Upper lobe of left lung (tissue), 6 donors: ENCODE measurements at places on chromosomes 4 and X. TPM values are rescaled to one million over a fixed set of nuclear protein-coding genes. Genes with fewer than 3 reads are reported as not detected.

GRCh38 chrX:29082558-29082957 is 495.3 kb downstream of the IL1RAPL1 start:
- H3K27me3 ChIP-seq, result no peaks in the 10 kb centered on the region
- no peak overlapping the region for H3K27ac ChIP-seq
- H3K4me3 ChIP-seq, result no peak overlapping the region
- DNase-seq, result no peak
- H3K36me3 ChIP-seq, result no peaks in the 10 kb centered on the region

DNA sequence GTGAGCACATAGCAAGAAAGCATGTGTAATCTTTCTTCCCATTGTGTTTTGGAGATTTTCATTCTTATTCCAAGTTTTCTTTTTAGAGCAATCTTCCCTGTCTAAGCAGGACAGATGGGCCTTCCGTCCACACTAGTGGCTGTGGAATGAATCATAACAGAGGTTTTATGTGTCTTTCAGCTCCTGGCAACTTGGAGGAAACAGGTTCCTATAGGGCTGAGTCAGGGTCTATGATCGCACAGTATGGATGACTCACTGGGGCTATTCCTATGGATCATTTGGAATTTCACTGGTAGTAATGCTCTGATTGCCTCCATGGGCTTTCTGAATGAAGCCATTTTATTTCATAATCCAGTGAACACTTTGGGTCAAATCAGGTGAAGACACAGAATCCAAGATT is 51.8 kb upstream of the CBLL2 start:
- H3K27ac ChIP-seq, result no peak overlapping the region
- H3K36me3 ChIP-seq, result no peaks in the 10 kb centered on the region

- no peak overlapping the region for H3K27ac ChIP-seq
- no peaks in the 10 kb centered on the region for H3K27me3 ChIP-seq
Measured at GRCh38 chrX:20529711-20530110, 263.0 kb upstream of the RPS6KA3 start.

GRCh38 chrX:71181558-71181909 is 36.9 kb downstream of the NLGN3 start:
- no peak for DNase-seq
- no peaks in the 10 kb centered on the region for H3K27me3 ChIP-seq
- peaks cover 4% of the 10 kb centered on the region for H3K4me1 ChIP-seq
- H3K4me3 ChIP-seq, result peak overlapping the region; percentile 56

DNA sequence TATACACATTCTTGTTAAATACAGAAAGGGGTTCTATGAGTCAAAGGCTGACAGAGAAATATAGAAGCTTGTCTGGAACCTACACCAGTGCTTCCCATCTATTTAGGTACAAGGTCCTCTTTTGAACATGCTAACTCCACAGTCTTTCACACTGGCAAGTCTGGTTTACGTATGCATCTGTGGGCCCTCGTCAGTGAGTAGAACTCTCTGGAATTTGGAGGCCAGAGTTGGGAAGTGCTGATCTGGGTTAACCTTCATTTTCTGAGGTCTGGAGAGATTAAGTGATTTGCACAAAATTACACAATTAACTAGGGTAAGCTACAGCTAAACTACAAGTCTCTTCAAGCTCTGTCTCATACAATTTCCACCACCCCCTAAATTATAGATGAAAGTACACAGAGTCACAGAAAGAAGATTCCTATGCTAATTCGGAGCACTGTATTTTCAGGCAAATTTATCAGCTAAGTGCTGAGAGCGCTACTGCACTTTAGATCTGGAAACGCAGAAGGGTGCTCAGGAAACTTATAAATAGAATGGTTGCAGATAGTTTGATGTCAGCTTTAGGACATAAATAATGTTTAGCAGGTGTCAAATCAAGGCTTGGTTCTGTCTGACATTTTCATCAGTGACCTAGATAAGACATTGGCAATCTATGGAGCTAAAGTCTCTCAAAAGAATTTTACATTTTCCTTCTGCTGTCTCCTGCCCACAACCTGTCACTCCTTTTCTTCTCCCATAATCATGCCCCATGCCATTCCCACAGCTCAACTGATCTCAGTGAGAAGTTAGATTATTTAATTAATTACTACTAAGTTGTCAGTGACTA is 43.0 kb upstream of the PDLIM5 start:
- H3K36me3 ChIP-seq, result no peaks in the 10 kb centered on the region
- H3K4me3 ChIP-seq, result no peak overlapping the region
- no peak for DNase-seq
- H3K27ac ChIP-seq, result no peak overlapping the region
- H3K4me1 ChIP-seq, result peaks cover 5% of the 10 kb centered on the region
- H3K27me3 ChIP-seq, result no peaks in the 10 kb centered on the region

DNA sequence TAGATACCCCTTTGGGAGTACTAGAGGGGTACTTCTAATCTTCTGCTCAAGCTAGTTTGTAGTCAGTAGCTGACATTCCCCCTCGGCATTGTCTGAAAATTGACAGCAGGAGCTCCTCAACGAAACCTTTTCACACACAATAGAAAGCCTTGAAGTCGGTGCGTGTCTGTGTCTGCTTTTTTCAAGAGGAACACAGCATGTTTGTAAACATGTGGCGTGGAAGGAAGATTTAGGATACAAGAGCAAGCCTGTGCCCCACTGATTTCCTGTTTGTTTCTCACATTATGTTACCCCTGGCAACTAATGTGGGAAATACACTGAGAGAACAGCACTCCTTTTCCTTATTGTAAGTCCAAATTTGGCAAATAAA is 252.6 kb downstream of the ANKRD50 start:
- no peak overlapping the region for H3K27ac ChIP-seq
- no peaks in the 10 kb centered on the region for H3K36me3 ChIP-seq
- no peaks in the 10 kb centered on the region for H3K27me3 ChIP-seq
- DNase-seq, result no peak

- H3K27ac ChIP-seq, result peak overlapping the region; percentile 74
- peak; percentile 75 for DNase-seq
- peaks cover 8% of the 10 kb centered on the region for H3K4me1 ChIP-seq
- H3K36me3 ChIP-seq, result no peaks in the 10 kb centered on the region
- no peaks in the 10 kb centered on the region for H3K27me3 ChIP-seq
- H3K4me3 ChIP-seq, result peak overlapping the region; percentile 76
Measured at GRCh38 chr4:663438-664428, 10.3 kb downstream of the ATP5ME start.

- H3K27me3 ChIP-seq, result no peaks in the 10 kb centered on the region
- no peak overlapping the region for H3K27ac ChIP-seq
- no peak overlapping the region for H3K4me3 ChIP-seq
- no peak for DNase-seq
- H3K4me1 ChIP-seq, result no peaks in the 10 kb centered on the region
- no peaks in the 10 kb centered on the region for H3K36me3 ChIP-seq
Measured at GRCh38 chr4:76060506-76060905, 14.0 kb upstream of the ART3 start.

GRCh38 chr4:72564184-72564583 is 4.8 kb downstream of the ADAMTS3 start:
- no peak overlapping the region for H3K4me3 ChIP-seq
- DNase-seq, result no peak
- H3K27me3 ChIP-seq, result no peaks in the 10 kb centered on the region
- no peaks in the 10 kb centered on the region for H3K4me1 ChIP-seq
- H3K27ac ChIP-seq, result no peak overlapping the region

The GPRIN3 gene
- 27.5 TPM for total RNA-seq

The ESX1 gene
- not detected for total RNA-seq

The SULT1E1 gene
- total RNA-seq, result 1.2 TPM

The POU3F4 gene
- not detected for total RNA-seq

The TMEM31 gene
- not detected for total RNA-seq

The FUNDC2 gene
- 18.3 TPM for total RNA-seq

The ATP5ME gene
- total RNA-seq, result 22.6 TPM

The HERC3 gene
- 44.2 TPM for total RNA-seq

The NSG1 gene
- 1.4 TPM for total RNA-seq
